ENCODE measurements at places on chromosomes 12 and 14.

GRCh38 chr14:86777963-86778602 is 1214.9 kb downstream of the GALC start:
- no peak for DNase-seq

DNA sequence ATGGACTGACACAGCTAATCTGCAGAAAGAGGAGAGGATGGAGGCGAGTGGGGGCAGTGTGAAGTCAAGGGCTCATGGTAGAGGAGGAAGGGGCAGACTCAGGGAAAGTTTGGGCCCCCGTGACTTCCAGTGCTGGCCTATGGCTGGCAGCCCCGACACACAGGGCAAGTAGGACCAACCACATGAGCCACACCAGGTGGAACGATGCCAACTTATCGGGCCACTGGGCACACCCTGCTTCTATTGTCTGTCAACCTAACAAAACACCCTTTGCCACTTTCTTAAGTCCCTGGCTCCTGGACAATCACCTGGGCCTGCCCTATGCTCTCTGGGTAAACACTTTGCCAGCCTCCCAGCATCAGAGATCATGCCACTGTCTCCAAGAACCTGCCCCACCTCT is 65.2 kb upstream of the PSMC1 start:
- DNase-seq: no peak

DNA sequence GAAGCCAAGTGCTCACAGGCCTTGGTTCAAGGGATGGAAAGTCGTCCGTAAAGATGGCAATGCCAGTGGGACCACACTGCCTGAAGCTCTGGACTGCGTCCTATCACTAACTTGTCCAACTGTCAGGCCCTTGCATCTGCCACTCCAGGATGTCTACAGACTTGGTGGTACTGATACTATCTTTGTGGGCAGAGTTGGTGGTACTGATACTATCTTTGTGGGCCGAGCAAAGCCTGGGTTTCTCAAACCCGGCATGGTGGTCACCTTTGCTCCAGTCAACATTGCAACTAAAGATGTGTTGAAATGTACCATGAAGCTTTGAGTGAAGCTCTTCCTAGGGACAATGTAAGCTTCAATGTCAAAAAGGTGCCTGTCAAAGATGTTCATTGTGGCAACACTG is 128.4 kb upstream of the SEL1L start:
- DNase-seq: no peak

DNA sequence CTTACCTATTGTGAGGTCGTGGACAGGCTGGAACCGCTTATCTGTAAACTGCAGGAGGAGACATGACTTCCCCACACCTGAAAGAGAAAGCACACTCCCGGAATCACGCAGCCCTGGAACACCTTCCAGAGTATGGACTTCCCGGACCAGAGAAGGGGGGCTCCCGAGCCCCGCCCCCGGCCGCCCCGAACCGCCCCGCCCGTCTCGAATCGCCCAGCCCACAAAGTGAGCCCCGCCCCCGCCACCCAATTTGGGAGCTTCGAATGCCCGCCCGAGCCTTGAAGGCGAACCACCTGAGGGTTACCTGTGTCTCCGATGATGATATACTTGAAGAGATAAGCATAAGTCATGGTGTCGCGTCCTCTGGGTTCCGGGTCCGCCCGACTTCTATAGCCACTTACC is 235 bp downstream of the RAB2B start:
- DNase-seq: no peak

- no peak for DNase-seq
These were observed 22.8 kb upstream of the IGF1 start for GRCh38 chr12:102503056-102503681.

Measured in NCI-H1694 (cell line).